ENCODE measurements at places on chromosomes 5 and 9. TPM values are rescaled to one million over a fixed set of nuclear protein-coding genes. Genes with fewer than 3 reads are reported as not detected.

The LIFR gene
- polyA plus RNA-seq: not detected

The IDNK gene
- 20.9 TPM for polyA plus RNA-seq

The PHF24 gene
- polyA plus RNA-seq: 0.06 TPM

The CEL gene
- polyA plus RNA-seq: not detected

The NRARP gene
- not detected for polyA plus RNA-seq

The CDH12 gene
- not detected for polyA plus RNA-seq

The GALNT12 gene
- polyA plus RNA-seq: 0.90 TPM

The LCN9 gene
- not detected for polyA plus RNA-seq

The C5orf47 gene
- polyA plus RNA-seq: not detected

The MCTP1 gene
- polyA plus RNA-seq: 2.6 TPM

The SLC25A48 gene
- polyA plus RNA-seq: not detected

The PDGFRB gene
- 0.45 TPM for polyA plus RNA-seq

The TRAF1 gene
- polyA plus RNA-seq: 1.3 TPM

The WNT8A gene
- not detected for polyA plus RNA-seq

The PCDHB13 gene
- polyA plus RNA-seq: 0.05 TPM

The CARTPT gene
- polyA plus RNA-seq: not detected

The C5orf58 gene
- not detected for polyA plus RNA-seq

The GABBR2 gene
- polyA plus RNA-seq: not detected

The CCNI2 gene
- 0.51 TPM for polyA plus RNA-seq

The FUT7 gene
- polyA plus RNA-seq: 26.6 TPM

The SPTLC1 gene
- polyA plus RNA-seq: 26.7 TPM

The CCDC69 gene
- polyA plus RNA-seq: 75.5 TPM

The ABO gene
- not detected for polyA plus RNA-seq

The NR5A1 gene
- polyA plus RNA-seq: not detected

The SSBP2 gene
- 35.8 TPM for polyA plus RNA-seq

The TNC gene
- polyA plus RNA-seq: not detected

The FCHO2 gene
- polyA plus RNA-seq: 1.3 TPM

The DNAH5 gene
- not detected for polyA plus RNA-seq

The PTGDS gene
- polyA plus RNA-seq: not detected

The TLX3 gene
- polyA plus RNA-seq: not detected

The PCDHB11 gene
- not detected for polyA plus RNA-seq

The SHISAL2B gene
- polyA plus RNA-seq: not detected

The SYK gene
- 314 TPM for polyA plus RNA-seq

The PDE8B gene
- not detected for polyA plus RNA-seq
